ENCODE measurements at places on chromosomes 5 and 9. TPM values are rescaled to one million over a fixed set of nuclear protein-coding genes. Genes with fewer than 3 reads are reported as not detected.

CTSV gene
- total RNA-seq = 1.2 TPM

PDE8B gene
- under 0.01 TPM for total RNA-seq

TAF1L gene
- under 0.01 TPM for total RNA-seq

C1QTNF2 gene
- not detected for total RNA-seq

CMBL gene
- total RNA-seq = 11.6 TPM

PROB1 gene
- total RNA-seq = 1.7 TPM

PLAC8L1 gene
- total RNA-seq = not detected

SARDH gene
- total RNA-seq = 0.40 TPM

OTP gene
- not detected for total RNA-seq

ARRDC3 gene
- total RNA-seq = 69.3 TPM

PRSS3 gene
- total RNA-seq = 24.4 TPM

ZNF622 gene
- 33.0 TPM for total RNA-seq
